Occipital lobe (tissue), 3 donors: ENCODE measurements at places on chromosomes 6 and 20.

DNA sequence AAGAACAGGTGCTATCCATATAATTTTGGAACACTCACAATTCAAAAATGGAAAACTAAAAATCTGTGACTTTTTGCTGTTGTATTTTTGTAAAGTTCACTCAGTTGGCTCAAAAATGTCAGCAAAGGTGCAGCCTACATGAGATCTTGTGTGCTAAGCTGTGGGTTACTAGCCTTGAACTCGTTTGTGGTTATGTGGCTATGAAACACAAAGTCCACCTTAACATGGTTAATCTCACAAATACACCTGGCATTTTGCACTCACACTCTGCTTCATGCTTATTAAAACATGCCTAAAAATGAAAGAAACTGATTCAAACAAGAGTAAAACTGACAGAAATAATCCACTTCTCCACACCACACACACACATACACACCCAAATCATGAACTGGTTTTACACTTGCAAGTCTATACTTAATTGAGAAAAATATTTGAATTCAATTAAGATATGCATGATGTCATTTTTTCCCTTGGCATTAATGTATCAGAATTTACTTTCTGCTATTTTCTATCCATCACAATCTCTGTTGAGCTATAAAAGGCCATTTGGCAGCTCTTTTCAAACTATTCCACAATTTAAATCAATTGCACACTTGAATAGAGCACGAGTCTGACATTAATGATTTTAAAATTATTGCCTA lies 22.9 kb upstream of the TMEM30A start:
- no peak for DNase-seq

GRCh38 chr6:157603314-157603940 lies 219.6 kb upstream of the SNX9 start:
- DNase-seq = no peak

DNA sequence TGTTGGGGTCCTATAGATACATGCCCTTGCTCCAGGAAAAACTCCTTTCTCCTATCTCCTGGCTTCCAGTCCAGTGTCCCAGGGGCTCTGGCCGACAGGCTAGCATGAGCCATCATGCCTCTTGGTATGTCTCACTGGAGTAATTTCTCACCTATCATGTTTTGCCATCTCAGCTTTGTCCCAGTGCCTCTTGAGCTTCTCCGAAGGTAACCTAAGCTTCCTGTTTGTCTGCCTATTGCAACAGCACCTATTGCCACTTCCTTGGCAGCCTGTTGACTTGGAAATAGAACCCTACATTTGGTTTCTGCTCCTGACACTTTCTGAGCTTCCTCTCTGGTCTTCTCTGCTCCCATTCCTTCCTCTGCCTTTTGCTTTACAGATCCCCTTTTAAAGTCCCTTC lies 197.7 kb downstream of the KCNQ5 start:
- DNase-seq = no peak

DNA sequence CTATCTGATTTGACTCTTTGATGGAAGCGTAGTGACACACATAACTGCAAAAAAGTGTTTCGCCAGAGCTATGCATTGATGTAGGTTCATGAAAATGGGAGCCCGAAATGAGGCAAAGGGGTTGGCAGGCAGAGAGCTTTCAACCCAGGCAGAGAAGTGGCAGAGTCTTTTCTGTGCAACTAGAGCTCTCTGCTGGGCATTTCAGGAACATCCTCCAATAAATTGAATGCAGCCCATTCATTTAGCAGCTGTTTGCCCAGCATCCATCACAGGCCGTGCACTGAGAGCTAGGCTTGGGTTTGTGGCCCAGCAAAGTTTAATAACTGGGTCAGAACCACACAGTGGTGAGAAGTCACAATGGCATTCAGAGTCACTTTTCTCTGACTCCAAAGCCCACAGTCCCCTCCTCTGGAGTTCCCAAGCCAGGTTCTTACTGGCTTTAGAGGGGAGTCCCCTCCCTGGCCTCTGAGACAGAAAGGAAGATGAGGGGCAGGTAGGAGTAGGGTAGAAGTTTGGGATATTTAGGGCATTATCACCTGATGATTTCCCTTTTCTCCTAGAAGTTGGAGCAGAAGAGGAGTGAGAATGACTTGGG lies 31.8 kb upstream of the ELMO2 start:
- DNase-seq = peak; percentile 40

- DNase-seq = no peak
Measured at GRCh38 chr20:34403908-34404307, 40.8 kb downstream of the ITCH start.

DNA sequence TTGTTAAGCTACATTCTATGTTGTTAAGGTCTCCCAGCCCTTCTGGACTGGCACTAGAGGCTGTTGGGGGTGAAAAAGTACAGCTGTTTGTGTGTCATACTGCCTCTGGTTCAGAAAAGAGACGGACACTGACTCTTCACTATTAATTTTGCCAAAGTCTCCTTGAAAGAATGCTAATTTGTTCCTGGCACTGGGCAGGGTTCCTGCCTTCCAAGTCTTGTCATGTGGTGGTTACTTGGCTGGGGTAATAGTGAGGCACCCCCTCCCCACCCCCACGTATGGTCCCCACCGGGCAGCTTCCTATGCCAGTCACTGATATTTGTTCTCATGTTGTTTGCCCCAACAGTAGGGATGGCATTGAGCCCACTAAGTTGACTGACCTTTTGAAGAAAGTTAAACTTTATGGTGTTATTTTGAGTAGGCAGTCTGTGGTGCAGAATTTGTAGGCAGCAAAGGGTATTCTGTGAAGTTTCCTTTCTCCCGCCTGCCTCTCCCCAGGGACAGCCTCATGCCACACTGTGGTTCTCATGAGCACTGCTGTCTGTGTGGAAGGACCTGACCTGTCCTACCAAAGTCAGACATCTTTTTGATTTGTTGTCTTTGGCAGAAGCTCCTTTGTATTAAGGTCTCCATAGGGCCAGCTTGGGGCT lies 8.7 kb downstream of the CDS2 start:
- no peak for DNase-seq

DNA sequence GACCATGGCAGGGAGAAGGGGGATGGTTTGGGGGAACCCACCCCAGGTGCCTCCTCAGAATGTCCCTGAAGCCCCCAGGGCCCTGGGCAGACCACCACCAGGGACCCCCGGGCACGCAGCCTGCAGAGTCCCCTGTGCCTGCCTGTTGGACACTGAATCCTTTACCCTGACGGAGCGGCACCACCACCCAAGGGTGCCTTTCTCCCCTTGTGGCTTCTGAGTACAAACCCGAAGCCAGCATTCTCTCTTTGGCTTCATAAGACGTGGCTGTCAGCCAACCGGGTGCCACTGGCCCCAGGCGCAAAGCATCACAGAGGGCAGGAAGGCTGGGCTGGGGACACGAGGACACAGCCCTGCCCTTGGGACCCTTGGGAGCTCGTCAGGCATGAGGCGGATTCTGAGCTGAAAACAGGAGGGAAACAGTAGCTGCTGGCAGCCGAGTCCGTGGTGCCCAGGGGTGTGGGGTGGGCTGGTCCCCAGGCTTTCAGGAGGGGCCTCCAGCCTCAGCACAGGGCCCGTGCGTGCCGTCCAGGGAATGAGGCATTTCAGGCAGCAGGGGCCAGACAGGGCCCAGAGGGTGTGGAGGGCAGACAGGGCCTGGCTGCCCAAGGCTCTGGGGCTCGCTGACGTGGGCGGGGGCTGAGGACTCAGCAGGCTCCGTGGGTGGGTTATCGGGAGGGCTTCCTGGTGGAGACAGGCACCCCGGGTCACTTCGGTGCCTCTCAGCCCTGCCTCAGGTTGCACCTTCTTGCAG lies 3.5 kb downstream of the COL9A3 start:
- DNase-seq = no peak

- DNase-seq = no peak
Measured at GRCh38 chr6:132693478-132693877, 20.4 kb downstream of the VNN1 start.

DNA sequence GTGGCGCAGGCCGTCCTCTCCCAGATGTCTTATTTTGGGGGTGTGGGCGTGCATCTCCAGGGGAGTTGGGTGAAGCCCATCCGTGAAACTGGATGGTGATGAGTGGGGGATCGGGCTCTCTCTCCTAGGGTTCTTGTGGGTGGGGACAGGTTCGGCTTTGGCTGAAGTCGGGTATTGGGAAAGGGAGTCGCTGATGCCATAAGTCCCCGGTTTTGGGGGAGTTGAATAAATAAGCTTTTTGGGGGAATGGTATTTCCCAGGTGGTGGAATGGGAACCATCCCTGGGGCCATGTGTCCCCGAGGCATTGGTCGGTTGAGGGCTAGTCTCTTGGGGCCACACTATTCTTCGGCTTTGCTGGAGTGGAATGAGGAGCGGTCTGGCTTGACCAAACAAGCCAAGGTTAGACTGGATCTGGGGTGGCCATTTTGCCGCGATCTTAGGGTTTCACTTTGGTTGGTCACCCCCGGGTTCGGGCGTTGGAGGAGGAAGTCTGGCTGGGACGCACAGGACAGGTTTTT lies 481 bp downstream of the ZNF133 start:
- no peak for DNase-seq

GRCh38 chr6:56742122-56742791 lies 99.6 kb upstream of the DST start:
- no peak for DNase-seq

DNA sequence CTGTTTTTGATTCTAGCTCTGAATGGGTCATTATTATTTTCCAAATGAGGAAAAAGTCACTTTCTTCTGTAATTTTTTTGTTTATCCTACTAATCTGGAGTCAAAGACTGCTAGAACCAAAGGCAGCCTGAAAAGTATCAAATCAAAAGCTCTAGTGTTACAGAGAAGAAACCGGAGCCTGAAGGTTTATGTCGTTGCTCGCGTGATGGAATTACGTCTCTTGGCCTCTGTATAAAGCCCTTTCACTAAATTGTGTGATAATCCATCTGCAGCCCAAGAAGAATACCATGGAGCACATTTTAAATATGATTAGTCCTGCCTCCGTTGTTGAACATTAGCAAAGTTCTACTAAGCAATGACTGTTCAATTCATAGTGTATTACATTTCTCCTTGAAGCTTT lies 738.6 kb downstream of the C6orf118 start:
- DNase-seq = no peak

DNA sequence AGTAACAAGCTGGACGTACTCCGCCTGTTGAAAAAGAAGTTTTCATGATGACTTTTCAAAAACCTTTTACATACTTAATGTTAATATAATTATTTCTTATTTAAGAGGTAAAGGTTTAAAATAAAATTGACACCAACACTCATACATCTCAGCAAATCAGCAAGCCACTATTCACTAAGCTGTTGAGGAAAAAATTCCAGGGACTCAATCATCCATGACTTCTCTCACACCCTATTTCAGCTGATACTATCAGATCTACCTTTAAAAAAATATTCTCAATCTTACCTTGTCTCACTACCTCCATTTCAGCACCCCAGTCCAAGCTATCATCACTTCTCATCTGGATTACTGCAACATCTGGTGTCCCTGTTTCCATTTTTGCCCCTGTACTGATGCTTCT lies 109.3 kb downstream of the HACE1 start:
- no peak for DNase-seq

DNA sequence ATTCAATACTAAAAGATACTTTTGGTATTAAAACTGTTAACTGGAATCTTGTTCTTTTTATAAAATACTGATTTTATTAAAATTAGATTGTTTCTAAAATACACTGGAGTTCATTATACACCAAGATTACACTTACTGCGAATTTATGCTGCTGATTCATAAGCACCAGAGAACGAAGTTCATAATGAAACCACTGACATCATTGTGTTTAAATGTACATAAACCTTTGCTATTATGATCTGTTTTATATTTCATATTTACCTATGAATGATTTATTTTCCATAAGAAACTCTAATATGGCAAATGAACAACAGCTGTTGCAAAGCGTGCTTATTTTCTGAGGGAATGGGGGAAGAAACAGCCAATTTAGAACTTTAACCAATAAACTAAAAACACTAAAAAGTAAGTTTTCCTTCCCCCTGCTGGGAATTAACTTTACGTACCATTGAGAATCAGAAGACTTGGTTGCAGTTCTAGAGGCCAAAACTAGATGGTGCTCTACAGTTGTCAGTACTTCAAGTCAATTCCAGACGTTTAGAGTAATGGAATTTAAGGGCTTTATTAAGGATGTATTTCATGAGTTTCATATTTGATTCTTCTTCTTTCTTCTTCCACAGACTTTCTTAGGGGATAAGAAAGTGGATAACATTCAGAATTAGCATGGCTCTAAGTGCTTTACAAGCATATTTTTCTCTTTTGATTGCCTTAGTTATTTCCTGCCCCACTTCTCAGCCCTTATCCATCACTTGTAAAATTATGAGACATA lies 30.8 kb upstream of the COL19A1 start:
- DNase-seq = no peak

GRCh38 chr6:121330516-121330915 lies 3.8 kb downstream of the TBC1D32 start:
- DNase-seq = no peak

- DNase-seq = no peak
Measured at GRCh38 chr6:25014791-25015560, 79.2 kb upstream of the RIPOR2 start.

DNA sequence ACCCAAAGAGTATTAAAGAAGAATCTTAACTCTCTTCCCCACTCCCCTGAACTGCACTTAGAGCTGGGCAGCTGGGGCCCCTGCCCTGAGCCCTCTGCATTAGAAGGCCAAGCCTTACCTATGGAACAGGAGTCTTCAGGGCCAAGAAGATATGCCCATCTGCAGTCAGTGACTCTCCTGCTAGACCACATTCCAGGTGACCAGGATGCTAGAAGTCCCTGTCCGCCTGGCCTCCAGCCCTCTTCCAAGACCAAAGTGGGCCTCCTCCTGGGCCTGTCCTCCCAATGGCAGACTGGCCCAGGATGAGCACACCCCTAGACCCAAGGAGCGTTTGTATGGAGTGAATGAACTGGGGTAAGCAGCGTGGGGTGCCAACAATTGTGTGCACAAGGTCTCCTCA lies 259.1 kb downstream of the LY86 start:
- no peak for DNase-seq

- DNase-seq = no peak
Measured at GRCh38 chr6:9515633-9516606, 899.0 kb downstream of the TFAP2A start.

DNA sequence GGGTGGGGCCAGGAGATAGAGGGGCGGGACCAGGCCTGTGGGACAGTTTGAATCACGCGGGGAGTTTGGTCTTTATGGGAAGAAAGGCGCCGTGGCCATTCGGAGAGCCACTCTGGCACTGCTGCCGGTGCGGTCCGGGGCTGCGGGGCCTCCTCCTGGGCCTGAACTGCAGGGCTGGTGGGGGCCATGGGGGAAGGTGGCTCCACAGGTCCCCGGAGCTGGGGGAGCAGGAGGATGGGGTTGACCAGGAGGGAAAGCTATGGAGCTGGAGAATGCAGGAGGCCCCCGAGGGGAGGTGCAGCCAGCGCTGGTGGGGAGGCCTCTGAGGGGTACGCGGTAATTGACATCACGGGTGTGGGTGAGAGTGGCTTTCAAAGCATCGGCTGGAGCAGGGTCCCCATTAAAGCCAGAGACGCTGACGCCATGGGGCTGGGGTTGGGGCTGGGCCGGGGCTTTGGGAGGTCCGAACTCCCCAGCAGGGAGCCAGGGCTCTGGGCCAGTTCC lies 1.8 kb upstream of the BHLHE23 start:
- DNase-seq = no peak

- DNase-seq = no peak
Measured at GRCh38 chr6:71396410-71396801, 107.8 kb downstream of the OGFRL1 start.
